ENCODE measurements at places on chromosomes 16 and 17.

DNA sequence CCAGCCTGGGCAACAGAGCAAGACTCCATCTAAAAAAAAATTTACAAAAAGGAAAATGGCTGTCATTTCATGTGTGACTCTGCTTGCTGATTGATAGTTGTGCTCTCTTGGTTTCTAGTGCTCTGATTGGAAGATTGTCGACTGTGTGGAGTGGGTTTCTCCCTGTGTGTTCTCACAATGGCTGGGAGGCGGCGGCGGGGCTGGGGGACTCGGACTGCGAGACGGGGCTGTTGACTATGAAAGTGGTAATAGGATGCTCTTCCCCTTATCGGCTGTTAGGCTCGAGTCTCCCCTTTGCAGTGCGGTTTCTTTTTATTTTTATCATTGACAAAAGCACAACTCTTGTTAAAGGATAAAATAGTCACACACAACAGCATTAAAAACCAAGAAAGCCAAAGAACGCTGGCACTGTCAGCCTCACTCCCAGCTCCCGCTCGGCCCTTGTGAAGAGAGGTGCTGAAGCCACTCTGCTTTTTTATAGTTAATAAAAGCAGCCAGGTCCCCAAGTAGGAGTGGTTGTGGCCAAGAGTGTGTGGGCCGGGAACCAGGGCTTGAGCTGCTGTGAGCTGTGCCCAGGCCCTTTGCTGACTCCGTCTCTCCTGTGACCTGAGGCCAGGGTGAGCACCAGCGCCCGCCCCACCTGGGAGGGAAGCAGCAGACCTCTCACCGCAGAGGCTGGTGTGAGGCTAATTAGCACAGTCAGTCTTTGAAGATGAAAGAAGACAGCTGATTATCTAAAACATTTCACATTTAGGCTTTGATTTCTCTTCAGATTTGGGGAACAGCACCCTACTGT is 36.5 kb downstream of the TBCD start:
- no peak for DNase-seq

DNA sequence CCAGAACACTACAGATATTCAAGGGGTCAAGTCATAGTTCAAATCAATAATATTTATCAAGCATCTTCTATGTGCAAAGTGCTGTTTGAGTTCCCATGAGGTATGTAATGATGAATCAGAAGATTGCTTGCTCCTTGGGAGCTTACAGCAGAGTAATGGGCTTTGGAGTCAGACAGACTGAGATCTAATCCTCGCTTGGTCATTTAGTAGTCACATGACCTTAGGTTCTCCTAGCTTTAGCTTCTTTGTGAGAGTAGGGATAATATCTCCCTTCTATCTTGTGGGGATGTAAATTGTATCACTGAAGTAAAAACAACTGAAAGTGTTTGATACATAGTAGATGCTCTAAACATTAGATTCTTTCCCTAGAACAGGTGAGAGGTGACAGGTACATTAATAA is 30.1 kb downstream of the SNX11 start:
- no peak for DNase-seq

- DNase-seq, result no peak
Observed at GRCh38 chr17:65589321-65589720, 27.9 kb upstream of the AXIN2 start.

DNA sequence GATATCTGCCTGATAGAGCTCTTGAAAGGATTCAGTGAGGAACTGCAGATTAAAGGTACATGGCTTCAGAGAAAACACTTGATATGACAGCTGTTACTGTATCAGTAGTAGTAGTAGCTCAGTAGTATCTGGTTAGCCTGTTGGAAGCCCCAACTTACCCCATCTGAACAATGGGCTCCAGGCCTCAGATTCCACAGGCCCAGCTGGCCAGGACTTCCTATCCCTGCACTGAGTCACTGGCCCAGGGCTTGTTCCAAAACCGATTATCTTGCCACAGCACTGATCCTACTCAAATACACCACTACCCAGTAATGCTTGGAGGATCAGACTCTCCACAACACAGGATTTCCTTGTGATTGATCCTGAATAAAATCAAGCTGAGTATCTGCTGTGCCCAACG is 32.6 kb downstream of the DCUN1D3 start:
- DNase-seq, result no peak

GRCh38 chr16:72857834-72858664 is 189.9 kb downstream of the ZFHX3 start:
- no peak for DNase-seq

DNA sequence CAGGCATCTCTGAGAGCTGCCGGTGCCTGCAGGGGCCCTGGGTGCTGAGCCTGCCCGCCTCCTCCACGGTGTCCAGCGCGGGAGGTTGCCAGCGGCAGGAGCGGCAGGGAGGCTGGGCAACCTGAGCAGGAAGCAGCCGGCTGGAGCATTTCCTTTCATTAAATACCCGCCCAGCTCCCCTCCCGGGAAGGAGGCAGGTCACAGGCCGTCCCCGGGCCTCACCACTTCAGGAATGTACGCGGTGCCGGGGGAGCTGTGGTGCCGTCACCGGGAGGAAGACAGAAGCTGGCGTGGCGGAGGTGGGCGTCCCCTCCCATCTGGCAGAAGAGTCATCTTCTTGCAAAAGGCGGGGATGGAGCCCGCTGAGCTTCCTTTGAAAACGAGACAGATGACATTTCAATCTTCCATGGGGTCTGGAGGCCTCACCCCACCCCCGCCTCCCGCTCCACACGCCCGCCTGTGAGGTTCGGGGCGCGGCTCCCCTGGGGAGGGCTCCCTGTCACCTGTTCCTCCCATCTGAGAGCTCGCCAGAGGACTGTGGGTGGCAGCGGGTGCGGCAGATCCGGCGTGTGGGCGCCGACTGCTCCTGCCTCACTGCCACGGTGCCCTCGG is 16.0 kb downstream of the SOX8 start:
- DNase-seq, result peak; percentile 27

DNA sequence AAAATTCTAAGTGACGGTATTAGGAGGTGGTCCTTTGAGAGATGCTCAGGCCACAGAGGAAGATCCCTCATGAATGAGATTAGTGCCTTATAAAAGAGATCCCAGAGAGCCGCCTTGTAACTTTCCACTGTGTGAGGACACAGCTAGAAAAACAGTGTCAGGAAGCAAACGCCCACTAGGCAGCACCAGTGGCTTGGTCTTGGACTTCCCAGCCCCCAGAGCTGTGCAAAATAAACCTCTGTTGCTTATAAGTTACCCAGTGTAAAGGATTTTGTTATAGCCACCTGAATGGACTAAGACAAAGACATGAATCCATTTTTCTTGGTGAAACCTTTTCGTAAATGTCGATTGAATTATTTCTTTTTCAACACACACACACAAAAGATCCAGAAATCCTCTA is 141.0 kb downstream of the CBLN1 start:
- no peak for DNase-seq

DNA sequence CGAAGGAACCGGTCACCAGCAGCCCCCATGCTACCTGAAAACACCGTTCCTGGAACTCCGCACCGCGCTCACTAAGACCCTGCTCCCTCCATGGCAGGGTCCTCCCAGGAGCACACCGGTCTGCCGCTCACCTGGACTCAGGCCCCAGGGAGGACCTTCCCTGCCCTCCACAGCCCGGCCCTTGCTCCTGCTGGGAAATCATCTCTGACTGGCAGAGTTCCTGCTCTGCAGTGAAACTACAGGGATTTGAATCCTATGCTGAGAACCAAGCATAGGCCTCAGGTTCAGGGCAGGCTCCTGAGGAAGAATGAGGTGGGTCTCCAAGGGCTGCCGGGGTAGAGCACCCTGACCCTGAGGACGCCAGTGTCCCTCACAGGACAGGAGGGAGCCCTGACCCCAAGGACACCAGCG is 88.5 kb downstream of the KCNJ12 start:
- DNase-seq, result no peak

DNA sequence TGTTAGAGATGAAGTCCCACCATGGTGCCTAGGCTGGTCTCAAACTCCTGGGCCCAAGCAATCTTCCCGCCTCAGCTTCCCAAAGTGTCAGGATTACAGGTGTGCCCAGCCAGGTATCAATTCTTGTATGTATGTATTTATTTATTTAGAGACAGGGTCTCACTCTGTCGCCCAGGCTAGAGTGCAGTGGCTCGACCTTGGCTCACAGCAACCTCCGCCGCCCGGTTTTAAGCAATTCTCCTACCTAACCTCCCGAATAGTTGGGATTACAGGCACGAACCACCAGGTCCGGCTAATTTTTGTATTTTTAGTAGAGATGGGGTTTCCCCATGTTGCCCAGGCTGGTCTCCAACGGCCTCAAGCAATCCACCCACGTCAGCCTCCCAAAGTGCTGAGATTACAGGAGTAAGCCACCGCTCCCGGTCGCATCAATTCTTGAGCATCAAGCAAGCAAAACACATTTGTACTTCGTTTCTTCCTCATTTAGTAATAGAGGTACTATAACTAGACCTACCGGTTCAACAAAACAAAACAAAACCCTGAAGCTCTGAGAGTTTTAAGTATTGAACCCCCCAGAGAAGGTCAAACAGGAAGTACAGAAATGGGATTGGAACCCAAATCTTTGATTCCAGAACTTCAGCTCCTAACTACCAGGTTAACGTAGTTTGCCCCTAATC is 1.0 kb upstream of the ZNF500 start:
- DNase-seq, result no peak

DNA sequence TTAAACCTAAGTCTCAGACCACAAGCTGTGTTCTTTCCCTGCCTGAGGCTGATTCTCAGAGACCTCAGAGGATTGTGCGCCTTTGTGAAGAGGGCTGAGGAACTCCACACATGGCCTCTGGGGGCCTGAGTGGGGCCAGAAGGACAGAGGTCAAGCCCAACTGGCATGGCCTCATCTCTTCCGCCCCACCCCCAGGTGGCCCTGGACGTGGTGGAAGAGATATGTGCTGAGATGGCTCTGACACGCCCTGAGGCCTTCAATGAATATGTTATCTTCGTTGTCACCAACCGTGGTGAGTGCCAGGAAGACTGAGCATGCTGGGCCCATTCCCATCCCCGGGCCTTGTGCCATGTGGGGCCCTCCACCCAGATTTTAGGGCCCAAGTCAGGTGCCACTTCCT is 20.1 kb upstream of the ALKBH5 start:
- no peak for DNase-seq

DNA sequence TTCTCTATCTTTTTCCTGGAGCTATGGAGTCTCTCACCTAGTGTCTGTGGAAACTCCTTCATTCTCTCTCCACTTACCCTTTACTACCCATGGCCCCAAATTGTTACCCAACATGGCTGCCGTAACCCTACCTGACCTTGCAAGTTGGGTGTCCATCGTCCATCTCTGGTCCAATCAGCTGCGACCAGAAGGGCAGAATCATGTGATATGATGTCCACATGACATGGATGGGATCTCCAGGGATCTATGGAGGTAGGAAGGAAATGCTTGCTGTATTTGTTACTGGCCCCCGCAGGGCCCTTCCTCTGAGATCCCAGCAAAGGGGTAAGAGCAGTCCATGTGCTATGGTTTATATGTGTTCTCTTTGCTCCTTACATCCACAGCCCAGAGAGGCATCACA is 8.0 kb upstream of the DRC7 start:
- no peak for DNase-seq

- no peak for DNase-seq
Observed at GRCh38 chr17:44568945-44569858, 11.9 kb downstream of the FZD2 start.

- DNase-seq, result no peak
Observed at GRCh38 chr16:90044111-90044551, 24.9 kb upstream of the DBNDD1 start.

- no peak for DNase-seq
Observed at GRCh38 chr16:57115514-57116182, 23.3 kb downstream of the CPNE2 start.

Measured in stimulated activated CD4-positive, alpha-beta T cell treated with anti-CD3 and anti-CD28 coated beads, Interleukin-1b, Interleukin-23, amount 100 ng/mL, for 1 hour (primary cell).